SJCRH30 (cell line): ENCODE measurements at places on chromosomes 5 and 9. TPM values are rescaled to one million over a fixed set of nuclear protein-coding genes. Genes with fewer than 3 reads are reported as not detected.
A peak's percentile ranks its signal among the peaks of the same experiment; 100 is the strongest.

DNA sequence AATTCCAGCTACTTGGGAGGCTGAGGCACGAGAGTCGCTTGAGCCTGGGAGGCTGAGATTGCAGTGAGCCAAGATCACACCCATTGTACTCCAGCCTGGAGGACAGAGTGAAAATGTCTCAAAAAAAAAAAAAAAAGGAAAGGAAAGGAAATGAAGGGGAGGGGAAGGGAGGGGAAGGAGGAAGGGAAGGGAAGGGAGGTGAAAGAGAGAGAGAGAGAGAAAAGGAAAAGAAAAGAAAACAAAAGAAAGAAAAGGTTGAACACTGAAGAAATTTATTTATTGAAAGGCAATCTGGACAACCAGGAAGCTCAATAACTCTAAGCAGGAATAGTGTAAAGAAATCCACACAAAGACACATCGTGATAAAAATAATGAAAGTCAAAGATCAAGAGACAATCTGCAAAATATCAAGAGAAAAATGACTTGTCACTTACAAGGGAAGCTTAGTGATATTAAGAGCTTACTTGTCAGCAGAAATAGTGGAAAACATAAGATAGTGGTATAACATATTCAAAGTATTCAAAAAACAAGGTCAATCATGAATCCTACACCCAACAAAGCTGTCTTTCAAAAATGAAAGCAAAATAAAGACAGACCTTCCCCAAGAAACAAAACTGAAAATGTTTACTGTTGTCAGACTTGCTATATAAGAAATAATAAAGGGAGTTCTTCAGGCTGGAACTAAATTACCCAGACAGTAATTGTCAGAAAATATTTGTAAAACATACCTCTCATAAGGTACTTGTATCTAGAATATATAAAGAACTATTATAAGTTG, 10.9 kb upstream of the RIMOC1 start:
- no peak for DNase-seq

The WDR31 gene
- 0.77 and 0.79 TPM in 2 replicates for total RNA-seq

- peak; percentile 72 for DNase-seq
Measured at GRCh38 chr9:133991964-133992779, at the start of gene VAV2. VAV2 (minus strand) TSS chr9:133992324; CDS start chr9:133992278, 46 bp downstream.

- no peak for DNase-seq
Measured at GRCh38 chr9:129478961-129479630, 141.8 kb downstream of the C9orf50 start.

The FREM1 gene
- 10.4 and 12.4 TPM in 2 replicates for total RNA-seq

The EGFL7 gene
- total RNA-seq = 0.71 and 0.81 TPM in 2 replicates

GRCh38 chr9:84929068-84929467, 259.5 kb downstream of the NTRK2 start:
- DNase-seq = no peak
